ENCODE measurements at places on chromosomes 4 and X. TPM values are rescaled to one million over a fixed set of nuclear protein-coding genes. Genes with fewer than 3 reads are reported as not detected.

- no peak overlapping the region for H3K27ac ChIP-seq
- H3K4me1 ChIP-seq: no peaks in the 10 kb centered on the region
- no peak for DNase-seq
- no peak overlapping the region for H3K4me3 ChIP-seq
These were observed 220.2 kb downstream of the STPG2 start for GRCh38 chr4:97923096-97923495.

DNA sequence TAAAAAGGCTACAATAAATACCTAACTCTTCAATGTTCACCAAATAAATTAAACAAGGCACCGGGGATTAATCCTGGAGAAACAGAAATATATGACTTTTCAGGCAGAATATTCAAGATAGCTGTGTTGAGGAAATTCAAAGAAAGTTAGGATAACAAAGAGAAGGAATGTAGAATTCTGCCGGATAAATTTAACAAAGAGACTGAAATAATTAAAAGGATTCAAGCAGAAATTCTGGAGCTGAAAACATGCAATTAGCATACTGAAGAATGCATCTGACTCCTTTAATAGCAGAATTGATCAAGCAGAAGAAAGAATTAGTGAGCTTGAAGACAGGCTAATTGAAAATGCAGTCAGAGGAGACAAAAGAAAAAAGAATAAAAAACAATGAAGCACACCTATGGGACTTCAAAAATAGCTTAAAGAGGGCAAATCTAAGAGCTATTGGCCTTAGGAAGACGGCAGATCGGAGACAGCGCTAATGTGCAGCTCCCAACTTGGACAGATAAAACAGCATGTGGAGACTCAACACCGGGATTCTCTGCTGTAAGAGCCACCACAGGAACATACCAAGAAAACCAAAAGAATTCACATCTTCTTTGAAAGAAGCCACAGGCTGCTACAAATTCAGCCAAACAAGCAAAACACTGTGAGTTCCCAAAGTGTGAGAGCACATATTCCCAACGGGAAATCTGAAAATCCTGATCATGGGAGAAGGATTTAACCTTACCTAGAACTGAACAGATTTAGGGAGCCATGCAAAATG, 1290.9 kb downstream of the PCDH18 start:
- no peak overlapping the region for H3K27ac ChIP-seq
- no peaks in the 10 kb centered on the region for H3K27me3 ChIP-seq
- no peak for DNase-seq
- no peaks in the 10 kb centered on the region for H3K4me1 ChIP-seq
- no peak overlapping the region for H3K4me3 ChIP-seq
- no peaks in the 10 kb centered on the region for H3K36me3 ChIP-seq

Gene IL13RA2
- total RNA-seq: not detected

Gene ETNPPL
- not detected for total RNA-seq

DNA sequence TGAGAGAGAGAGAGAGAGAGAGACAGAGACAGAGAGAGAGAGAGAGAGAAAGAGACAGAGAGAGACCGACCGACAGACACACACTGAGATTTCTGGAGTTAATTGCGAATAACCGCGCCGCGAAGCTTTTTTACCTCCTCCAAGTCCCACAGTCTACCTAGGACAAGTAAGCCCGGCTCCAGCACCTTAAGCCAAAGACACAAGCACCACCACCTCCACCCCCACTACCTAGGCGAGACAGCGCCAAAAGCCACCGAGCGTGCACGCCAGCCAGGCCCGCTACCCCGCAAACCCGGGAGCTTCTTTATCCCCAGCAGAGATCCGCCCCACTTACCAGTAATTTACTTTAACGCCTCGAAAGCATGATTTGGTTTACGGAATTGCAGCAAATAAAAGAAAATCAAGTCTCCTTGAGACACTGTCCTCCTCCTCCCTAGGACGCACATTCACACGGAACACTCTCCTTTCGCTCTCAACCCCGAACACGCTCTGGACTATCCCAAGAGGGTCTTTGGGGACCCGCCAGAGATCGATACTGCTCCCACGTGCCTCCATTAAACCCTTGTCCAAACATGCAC, 649.6 kb upstream of the DIPK2B start:
- no peak for DNase-seq
- H3K27me3 ChIP-seq: no peaks in the 10 kb centered on the region
- peak overlapping the region; percentile 71 for H3K4me3 ChIP-seq
- peak overlapping the region; percentile 57 for H3K27ac ChIP-seq
- H3K36me3 ChIP-seq: no peaks in the 10 kb centered on the region
- H3K4me1 ChIP-seq: no peaks in the 10 kb centered on the region

Gene VCX3A
- not detected for total RNA-seq

- H3K36me3 ChIP-seq: no peaks in the 10 kb centered on the region
- no peaks in the 10 kb centered on the region for H3K27me3 ChIP-seq
- no peak overlapping the region for H3K4me3 ChIP-seq
- DNase-seq: no peak
These were observed 68.7 kb upstream of the ADAD1 start for GRCh38 chr4:122309988-122310626.

Gene TNIP2
- 64.2 TPM for total RNA-seq

DNA sequence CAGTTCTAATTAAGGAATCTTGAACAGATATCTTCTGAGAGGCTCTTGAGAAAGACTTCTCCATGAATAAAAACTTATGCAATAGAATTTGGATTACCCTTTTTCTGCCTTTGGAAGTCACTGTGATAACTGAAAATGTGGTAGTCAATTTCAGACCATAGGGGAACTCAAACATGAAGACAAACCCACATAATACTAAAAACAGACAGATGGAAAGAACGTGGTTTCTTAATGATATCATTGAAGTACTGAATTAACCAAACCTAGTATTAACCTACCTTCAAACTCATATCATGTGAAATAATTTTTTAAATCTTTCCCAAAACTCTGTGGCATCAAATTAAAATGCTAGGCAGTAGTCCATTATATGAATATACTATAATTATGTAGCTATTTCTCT, 153.5 kb downstream of the CAMK2D start:
- no peaks in the 10 kb centered on the region for H3K4me1 ChIP-seq
- no peaks in the 10 kb centered on the region for H3K27me3 ChIP-seq
- no peak overlapping the region for H3K4me3 ChIP-seq
- no peak for DNase-seq

DNA sequence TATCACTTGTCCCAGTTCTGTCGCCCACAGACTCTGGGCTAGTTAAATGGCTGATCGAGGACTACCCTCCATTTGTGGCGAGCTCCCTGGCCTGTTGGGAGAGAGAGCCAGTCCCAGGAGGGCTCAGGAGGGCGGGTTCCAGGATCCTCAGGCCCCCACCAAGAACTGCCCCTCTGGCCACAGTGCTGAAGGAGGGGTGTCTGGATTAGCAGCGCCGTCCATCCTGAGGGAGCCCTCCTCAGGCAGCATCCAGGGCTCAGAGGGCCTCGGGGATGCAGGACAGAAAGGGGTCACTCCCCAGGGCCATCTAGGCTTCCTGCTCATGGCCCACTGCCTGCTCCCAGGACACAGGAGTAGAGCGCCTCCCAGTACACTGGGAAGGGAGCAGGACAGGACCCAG, 6.1 kb downstream of the PNMA5 start:
- no peak overlapping the region for H3K27ac ChIP-seq
- H3K4me1 ChIP-seq: no peaks in the 10 kb centered on the region
- no peaks in the 10 kb centered on the region for H3K36me3 ChIP-seq
- H3K27me3 ChIP-seq: peaks cover 38% of the 10 kb centered on the region

Gene DACH2
- total RNA-seq: not detected

Gene ADH1B
- total RNA-seq: 631 TPM

- no peaks in the 10 kb centered on the region for H3K27me3 ChIP-seq
- peaks cover 5% of the 10 kb centered on the region for H3K36me3 ChIP-seq
- no peak overlapping the region for H3K27ac ChIP-seq
- H3K4me1 ChIP-seq: no peaks in the 10 kb centered on the region
- no peak for DNase-seq
- H3K4me3 ChIP-seq: no peak overlapping the region
These were observed 100.2 kb downstream of the MAB21L2 start for GRCh38 chr4:150682126-150682525.

DNA sequence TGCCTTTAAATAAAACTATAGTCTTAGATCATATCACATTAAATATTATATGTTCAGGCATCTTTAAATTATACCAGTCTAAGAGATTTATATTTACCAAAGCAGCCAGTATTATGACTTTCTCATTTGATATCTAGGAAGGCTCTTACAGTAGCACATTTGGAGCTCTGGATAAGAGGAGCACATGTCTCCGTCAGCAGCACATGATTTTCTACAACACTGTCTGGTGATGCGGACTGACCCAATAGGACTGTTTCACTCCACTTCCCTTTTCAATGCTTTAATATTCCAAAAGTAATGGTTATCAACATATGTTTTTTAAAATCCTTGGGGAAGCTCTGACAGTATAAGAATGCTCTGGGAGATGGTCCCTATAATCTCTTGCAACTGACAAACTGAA, 61.5 kb downstream of the HAUS3 start:
- no peaks in the 10 kb centered on the region for H3K4me1 ChIP-seq
- no peaks in the 10 kb centered on the region for H3K36me3 ChIP-seq
- H3K27ac ChIP-seq: no peak overlapping the region
- no peak overlapping the region for H3K4me3 ChIP-seq
- DNase-seq: no peak

DNA sequence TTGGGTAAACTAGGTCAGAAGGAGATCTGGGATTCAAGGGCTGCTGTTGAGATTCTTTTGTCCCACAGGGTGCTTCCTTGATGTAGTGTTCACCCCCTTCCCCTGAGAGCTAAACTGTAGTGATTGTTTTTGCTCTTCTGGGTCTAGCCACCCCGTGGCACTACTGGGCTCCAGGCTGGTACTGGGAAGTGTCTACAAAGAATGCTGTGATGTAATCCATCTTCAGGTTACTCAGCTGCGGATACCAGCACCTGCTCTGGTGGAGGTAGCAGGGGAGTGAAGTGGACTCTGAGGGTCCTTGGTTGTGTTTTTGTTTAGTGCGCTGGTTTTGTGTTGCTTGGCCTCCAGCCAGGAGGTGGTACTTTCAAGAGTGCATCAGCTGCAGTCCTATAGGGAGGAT, 365.5 kb downstream of the ZNF674 start:
- no peaks in the 10 kb centered on the region for H3K36me3 ChIP-seq
- H3K4me3 ChIP-seq: no peak overlapping the region
- H3K4me1 ChIP-seq: no peaks in the 10 kb centered on the region
- no peak for DNase-seq

DNA sequence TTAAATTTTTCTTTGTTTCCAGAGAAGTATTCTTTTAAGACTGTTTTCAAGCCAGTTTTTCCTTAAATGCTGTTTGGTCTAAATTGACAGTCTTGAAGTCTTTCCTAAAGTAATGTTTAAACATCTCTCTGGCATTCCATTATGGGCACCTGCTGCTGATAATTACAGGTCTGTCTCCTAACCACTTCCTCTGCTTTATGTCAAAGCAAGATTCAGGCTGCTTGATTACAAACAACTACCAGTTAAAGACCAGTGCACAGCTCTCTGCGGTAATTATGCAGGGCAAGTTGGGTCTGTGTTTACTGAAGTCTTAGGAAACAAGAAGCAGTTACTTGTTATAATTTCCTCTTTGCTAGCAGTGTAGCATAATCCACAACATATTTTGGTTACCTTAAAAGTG, 17.6 kb downstream of the UNC5C start:
- H3K27ac ChIP-seq: no peak overlapping the region
- DNase-seq: no peak
- no peak overlapping the region for H3K4me3 ChIP-seq
- no peaks in the 10 kb centered on the region for H3K4me1 ChIP-seq
- H3K36me3 ChIP-seq: no peaks in the 10 kb centered on the region

Gene LDOC1
- 4.5 TPM for total RNA-seq

DNA sequence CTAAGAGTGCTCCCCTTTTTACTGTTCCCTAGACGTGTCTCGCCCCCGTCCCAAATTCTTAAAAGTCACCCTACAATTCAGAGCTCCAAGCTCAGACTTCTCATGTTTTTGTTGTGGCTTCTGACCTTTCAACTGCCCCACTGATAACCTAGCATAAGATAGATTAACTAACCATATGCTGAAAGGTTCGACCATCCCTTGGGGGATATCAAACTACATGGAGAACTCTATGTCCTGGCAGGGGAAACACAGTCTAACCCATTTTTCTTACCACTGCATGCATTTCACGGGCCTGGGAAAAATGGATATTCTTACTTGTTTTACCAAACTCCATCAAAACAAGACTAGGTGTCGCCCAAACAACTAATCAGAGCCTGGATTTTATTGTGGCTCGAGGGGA, 236.4 kb upstream of the MID1 start:
- no peaks in the 10 kb centered on the region for H3K36me3 ChIP-seq
- no peaks in the 10 kb centered on the region for H3K4me1 ChIP-seq
- H3K27me3 ChIP-seq: no peaks in the 10 kb centered on the region
- no peak for DNase-seq
- no peak overlapping the region for H3K27ac ChIP-seq

GRCh38 chr4:88489100-88489761, 32.3 kb downstream of the HERC5 start:
- no peak for DNase-seq
- H3K4me1 ChIP-seq: no peaks in the 10 kb centered on the region
- H3K27ac ChIP-seq: no peak overlapping the region
- no peaks in the 10 kb centered on the region for H3K36me3 ChIP-seq

DNA sequence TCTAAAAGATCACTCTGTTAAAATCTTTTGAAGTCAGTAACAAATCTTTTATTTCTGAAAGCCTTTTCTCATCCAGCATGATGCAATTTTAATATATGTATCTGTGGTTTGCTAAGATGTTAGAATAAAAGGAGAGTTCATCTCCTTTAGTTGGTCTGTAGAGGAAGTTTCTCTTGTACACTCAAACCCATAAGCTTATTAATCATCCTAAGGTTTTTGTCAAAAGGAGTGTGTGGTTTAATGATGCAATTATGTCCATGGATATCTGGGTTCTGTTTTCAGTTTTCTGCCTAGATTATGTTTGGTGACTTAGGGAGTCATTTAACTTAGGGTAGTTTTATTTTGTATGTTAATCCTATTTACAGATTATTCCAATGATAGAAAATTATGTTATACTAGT, 52.1 kb upstream of the NDST4 start:
- H3K4me3 ChIP-seq: no peak overlapping the region
- no peaks in the 10 kb centered on the region for H3K4me1 ChIP-seq
- no peaks in the 10 kb centered on the region for H3K36me3 ChIP-seq
- no peak for DNase-seq
- no peaks in the 10 kb centered on the region for H3K27me3 ChIP-seq

Gene XG
- total RNA-seq: 0.59 TPM

GRCh38 chrX:55488006-55488592, 1.5 kb downstream of the USP51 start:
- peak overlapping the region; percentile 77 for H3K4me3 ChIP-seq
- H3K27ac ChIP-seq: peak overlapping the region; percentile 97
- H3K27me3 ChIP-seq: peaks cover 39% of the 10 kb centered on the region
- no peaks in the 10 kb centered on the region for H3K4me1 ChIP-seq

DNA sequence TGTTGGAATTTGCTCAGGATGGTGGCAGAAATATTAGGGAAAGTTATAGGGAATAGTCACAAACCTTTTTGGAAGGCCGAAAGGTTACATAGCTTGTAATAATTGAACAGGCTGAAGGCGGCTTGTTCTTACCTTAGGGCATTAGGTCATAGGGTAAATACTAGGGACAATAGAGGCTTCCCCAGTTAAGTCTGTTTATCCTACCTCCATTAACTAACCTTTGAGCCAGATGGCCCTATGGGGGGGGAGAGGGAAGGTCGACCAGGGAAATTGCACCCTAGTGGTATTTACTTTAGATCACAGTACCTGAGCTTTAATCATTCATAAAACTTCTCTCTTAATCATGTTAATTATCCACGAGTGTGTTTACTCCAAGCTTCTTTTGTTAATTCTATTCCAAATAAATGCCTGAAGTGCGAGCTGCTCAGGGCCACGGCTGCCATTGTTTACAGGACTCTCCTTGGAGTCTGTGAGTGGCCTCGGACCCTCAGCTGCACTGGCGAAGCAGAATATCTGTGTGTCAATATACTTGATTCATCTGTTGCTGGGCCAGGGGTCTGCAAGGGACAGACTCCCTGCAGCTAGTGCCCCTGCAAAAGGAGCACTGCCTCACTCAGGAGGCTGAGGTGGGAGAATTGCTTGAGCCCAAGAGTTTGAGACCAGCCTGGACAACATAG, 22.9 kb downstream of the PAGE2 start:
- H3K4me3 ChIP-seq: no peak overlapping the region
- no peak for DNase-seq
- no peak overlapping the region for H3K27ac ChIP-seq
